ENCODE measurements at places on chromosomes 2 and 18. TPM values are rescaled to one million over a fixed set of nuclear protein-coding genes. Genes with fewer than 3 reads are reported as not detected.

The FSHR gene
- not detected for total RNA-seq

The ST8SIA5 gene
- total RNA-seq = 13.3 TPM

The COL6A3 gene
- total RNA-seq = 20.4 TPM

The ACADL gene
- total RNA-seq = 4.7 TPM

The PAIP2B gene
- 13.3 TPM for total RNA-seq

The NCKAP5 gene
- total RNA-seq = 9.3 TPM

The GRB14 gene
- 12.0 TPM for total RNA-seq

The IL18R1 gene
- not detected for total RNA-seq

The RPRM gene
- 101 TPM for total RNA-seq

The FHL2 gene
- 2.2 TPM for total RNA-seq

The DPYSL5 gene
- 151 TPM for total RNA-seq

The SH3RF3 gene
- total RNA-seq = 14.8 TPM

The PRSS56 gene
- under 0.01 TPM for total RNA-seq

The MARCO gene
- total RNA-seq = 0.25 TPM

The MYO7B gene
- total RNA-seq = under 0.01 TPM

The LCT gene
- not detected for total RNA-seq

The TFCP2L1 gene
- total RNA-seq = under 0.01 TPM

The SPC25 gene
- total RNA-seq = 5.4 TPM

The ATP8B1 gene
- 4.2 TPM for total RNA-seq

The PLEK gene
- 1.7 TPM for total RNA-seq

The AKAIN1 gene
- 2.5 TPM for total RNA-seq

The SEPTIN10 gene
- 56.3 TPM for total RNA-seq

The TUBA3E gene
- not detected for total RNA-seq

The PRKRA gene
- total RNA-seq = 43.3 TPM

The MLPH gene
- total RNA-seq = 0.98 TPM

The RPRD1A gene
- total RNA-seq = 82.6 TPM

The XIRP2 gene
- 0.49 TPM for total RNA-seq

The FRZB gene
- 14.3 TPM for total RNA-seq

The CYTIP gene
- 2.0 TPM for total RNA-seq

The M1AP gene
- not detected for total RNA-seq

The FOXI3 gene
- 0.25 TPM for total RNA-seq

The ZC3H6 gene
- 24.8 TPM for total RNA-seq

The SP9 gene
- 9.8 TPM for total RNA-seq

The PPP4R1 gene
- total RNA-seq = 101 TPM

The DES gene
- 0.49 TPM for total RNA-seq

The GREB1 gene
- total RNA-seq = 3.0 TPM

The KCNG2 gene
- total RNA-seq = 0.25 TPM

The SIX3 gene
- 0.49 TPM for total RNA-seq

The INPP1 gene
- 16.5 TPM for total RNA-seq

The CHN1 gene
- total RNA-seq = 41.1 TPM

The VIT gene
- total RNA-seq = not detected

The LIMS2 gene
- 2.2 TPM for total RNA-seq

The AQP12A gene
- not detected for total RNA-seq

The HMSD gene
- 0.25 TPM for total RNA-seq

The SP140 gene
- total RNA-seq = 0.49 TPM

The ATP6V1C2 gene
- 0.25 TPM for total RNA-seq

The GKN2 gene
- total RNA-seq = 0.25 TPM

The COLEC12 gene
- 13.8 TPM for total RNA-seq

The HOXD1 gene
- total RNA-seq = not detected

The UGT1A10 gene
- not detected for total RNA-seq

The PSMA8 gene
- total RNA-seq = not detected

The CSRNP3 gene
- 184 TPM for total RNA-seq

The UGT1A9 gene
- not detected for total RNA-seq

The BABAM2 gene
- 15.5 TPM for total RNA-seq

The PLA2R1 gene
- 1.7 TPM for total RNA-seq

The DCDC2C gene
- 0.49 TPM for total RNA-seq

The COL4A3 gene
- 0.49 TPM for total RNA-seq

Data from temporal lobe (tissue), 4 donors.